ENCODE measurements at places on chromosomes 2 and 18.

GRCh38 chr18:44789710-44790109 is 109.0 kb downstream of the SETBP1 start:
- no peak for DNase-seq

DNA sequence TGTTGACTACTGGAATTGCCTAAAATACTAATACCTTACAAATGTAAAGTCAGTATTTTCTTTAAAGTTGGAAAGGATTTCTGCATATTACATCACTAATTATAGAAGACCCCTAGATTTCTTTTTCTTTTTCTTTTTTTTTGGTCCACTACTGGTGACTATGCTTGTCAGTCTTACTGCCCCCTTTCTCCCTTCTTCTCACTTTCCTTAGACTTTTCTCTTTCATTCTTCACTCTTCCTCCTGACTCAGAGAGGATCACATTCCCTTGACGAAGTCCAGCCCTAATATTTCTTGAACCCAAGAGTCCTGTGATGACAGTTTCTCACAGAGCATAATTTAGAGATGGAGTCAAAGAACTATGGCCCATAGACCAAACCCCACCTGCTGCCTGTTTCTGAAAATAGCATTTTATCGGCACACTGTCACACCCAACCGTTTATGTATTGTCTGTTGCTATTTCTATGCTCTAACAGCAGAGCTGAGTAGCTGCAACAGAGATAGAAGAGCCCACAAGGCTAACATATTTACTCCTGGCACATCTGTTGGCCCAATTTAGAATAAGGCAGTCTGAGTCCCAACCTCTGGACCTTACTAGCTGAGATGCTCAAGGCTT is 40.6 kb upstream of the RIOK3 start:
- DNase-seq = no peak

GRCh38 chr2:202944408-202944807 is 32.3 kb downstream of the CARF start:
- DNase-seq = no peak

DNA sequence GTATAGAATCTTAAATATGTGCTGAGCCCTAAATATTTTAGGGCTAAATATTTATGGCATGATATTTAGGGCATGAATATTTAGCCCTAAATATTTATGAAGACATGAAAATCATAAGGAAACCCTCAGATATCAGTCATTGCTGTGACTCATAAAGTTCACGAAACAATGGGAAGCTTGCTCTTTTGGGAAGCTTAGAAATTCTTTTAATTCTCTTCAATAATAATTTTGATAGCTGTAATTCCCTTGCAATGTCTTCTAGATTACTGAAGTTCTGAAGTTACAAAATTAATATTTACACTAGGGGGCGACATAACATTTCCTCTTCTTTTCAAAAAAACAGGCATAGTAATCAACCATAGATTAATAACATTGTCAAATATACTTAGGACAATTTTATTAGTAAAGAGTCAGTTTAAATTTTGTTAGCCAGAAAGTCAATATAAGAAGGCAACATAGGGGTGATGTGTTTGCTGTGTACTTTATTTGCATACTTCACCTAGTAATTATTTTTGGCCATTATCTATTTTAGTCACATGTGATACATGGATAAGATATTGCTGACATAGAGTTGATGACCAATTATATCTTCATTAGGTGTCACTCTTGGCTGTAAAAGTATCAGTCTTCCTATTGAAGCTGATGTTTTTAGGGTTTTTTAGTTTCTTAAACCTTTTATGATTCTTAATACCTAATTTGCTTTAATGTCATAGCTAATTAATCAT is 13.2 kb downstream of the ZNF804A start:
- DNase-seq = no peak

GRCh38 chr2:165410276-165410675 is 59.2 kb upstream of the CSRNP3 start:
- DNase-seq = no peak

DNA sequence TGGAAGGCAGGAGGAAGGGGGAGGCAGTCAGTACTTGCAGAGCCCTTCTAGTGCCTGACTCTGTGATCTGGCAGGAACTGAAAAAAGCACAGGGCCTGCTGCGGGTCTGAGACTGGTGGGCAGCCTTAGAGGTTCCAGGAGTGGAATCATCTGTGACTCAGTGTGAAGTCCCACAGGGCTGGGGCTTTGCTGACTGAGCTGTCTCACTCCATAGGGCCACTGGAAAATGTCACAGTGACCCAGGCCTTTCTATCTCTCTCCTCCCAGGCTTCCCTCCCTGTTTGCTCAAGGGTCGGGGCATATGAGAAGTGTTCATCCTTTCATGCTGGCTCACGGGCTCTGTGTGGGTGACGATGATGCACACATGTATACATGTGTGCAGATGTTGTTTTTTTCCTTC is 47.1 kb upstream of the ZFP36L2 start:
- DNase-seq = no peak

DNA sequence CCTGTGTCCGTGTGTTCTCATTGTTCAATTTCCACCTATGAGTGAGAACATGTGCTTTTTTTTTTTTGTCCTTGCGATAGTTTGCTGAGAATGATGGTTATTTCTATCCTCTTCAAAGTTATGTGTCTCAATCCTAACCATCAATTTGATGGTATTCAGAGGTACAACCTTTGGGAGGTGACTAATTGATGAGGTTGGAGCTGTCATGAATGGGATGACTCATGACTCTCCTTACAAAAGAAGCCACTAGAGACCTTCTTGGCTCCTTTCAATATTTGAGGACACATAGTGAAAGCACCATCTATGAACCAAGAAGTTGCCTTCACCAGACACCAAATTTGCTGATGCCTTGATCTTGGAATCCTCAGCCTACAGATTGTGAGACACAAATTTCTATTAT is 677.1 kb upstream of the DDX18 start:
- no peak for DNase-seq

DNA sequence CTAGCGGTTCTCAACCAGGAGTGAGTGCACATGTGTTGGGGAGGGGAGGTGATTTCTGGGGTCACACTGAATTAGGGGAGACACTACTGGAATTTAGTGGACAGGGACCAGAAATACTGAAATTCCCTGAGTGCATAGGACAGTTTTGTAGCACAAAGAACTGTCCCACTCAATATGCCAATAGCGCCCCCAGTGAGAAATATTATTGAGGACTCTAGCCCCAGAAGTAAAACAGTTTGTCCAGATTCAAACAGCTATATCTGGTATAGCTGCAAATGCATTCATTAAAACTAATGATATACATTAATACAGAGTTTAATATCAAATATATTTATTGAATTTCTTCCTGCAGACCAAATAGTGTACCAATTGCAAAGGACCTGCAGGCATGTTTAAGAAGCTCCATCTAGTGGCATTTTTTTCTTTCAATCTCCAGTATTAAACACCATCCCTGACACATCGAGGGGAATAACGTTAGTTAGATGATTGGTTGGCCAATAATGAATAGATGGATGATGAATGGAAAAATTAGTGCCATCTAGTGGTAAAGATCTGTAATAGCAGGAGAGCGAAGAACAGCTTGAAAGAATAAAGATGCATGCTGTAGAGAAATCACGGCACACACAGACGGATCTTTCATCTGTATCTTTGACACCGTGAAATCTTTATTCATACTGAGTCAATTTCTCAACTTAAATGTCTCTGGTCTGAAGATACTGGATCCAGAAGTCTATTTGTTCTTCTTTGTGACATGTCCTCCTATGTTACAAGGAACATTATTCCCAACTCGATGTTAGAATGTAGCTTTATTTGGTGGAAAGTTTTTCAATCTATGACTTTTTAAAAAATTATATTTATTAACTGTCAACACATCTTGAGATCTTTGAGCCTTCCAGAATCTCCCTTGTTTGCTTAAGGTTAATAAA is 62.5 kb downstream of the DHRS9 start:
- DNase-seq = no peak

DNA sequence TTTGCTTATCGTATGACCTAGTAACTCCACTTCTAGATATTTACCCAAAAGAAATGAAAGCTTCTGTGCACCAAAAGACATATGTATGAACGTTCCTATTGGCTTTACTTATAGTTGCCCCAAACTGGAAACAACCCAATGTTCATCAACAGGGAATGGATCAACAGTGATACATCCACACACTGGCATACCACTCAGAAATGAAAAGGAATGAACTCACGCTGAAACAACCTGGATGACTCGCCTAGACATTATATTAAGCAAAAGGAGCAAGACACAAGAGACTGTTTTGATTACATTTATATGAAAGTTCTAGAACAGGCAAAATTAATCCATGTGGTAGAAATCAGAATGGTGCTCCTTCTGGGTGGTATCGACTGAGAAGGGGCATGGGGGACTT is 18.9 kb downstream of the ADRA2B start:
- DNase-seq = no peak

GRCh38 chr18:43919551-43919950 is 642.3 kb upstream of the SYT4 start:
- DNase-seq = no peak

- no peak for DNase-seq
These were observed 62.5 kb upstream of the HPCAL1 start for GRCh38 chr2:10240161-10240681.

DNA sequence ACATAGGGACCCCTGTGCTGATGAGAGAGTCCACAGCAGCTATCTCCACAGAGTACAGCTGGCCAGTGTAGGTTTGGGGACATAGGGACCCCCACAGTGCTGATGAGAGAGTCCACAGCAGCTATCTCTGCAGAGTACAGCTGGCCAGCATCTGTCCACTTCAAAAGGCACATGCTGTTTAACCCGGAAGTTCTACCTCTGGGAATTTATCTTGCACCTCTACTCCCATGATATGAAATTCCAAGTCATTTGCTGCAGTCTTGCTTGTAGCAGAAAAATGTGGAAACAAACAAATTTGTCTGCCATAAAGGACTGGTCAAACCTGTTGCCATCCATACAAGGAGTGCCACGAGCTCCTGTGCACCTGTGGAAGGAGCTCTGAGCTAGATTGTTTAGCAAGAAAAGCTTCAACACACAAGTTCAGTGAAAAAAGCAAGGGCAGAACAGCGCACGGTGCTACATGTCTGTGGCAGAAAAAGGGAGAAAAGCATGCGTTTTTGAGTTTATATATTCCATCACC is 33.1 kb downstream of the LRRFIP1 start:
- DNase-seq = no peak

- no peak for DNase-seq
These were observed 17.9 kb downstream of the CDH2 start for GRCh38 chr18:28159055-28159454.

DNA sequence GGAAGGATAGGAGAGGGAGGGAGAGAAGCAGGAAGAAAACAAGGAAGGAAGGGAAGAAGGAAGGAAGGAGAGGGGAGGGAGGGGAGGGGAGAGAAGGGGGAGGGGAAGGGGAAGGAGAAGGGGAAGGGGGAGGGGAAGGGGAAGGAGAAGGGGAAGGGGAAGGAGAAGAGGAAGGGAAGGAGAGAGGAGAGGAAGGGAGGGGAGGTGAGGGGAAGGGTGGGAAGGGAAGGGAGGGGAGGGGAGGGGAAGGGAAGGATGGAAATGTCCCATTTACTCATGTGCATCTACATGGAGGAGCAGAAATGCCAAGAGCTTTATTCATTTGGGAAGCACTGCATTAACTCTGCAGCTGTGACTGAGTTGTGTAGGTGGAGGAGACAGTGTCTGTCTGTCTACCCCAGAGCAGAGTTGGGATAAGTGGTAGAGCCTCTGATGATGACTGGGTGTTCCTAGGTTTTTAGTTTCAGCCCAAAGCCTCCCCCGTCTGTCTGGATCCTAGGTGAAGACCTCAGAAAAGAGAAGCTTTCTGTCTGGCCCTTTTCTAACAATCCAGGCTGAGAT is 131.3 kb downstream of the COL6A3 start:
- DNase-seq = no peak

DNA sequence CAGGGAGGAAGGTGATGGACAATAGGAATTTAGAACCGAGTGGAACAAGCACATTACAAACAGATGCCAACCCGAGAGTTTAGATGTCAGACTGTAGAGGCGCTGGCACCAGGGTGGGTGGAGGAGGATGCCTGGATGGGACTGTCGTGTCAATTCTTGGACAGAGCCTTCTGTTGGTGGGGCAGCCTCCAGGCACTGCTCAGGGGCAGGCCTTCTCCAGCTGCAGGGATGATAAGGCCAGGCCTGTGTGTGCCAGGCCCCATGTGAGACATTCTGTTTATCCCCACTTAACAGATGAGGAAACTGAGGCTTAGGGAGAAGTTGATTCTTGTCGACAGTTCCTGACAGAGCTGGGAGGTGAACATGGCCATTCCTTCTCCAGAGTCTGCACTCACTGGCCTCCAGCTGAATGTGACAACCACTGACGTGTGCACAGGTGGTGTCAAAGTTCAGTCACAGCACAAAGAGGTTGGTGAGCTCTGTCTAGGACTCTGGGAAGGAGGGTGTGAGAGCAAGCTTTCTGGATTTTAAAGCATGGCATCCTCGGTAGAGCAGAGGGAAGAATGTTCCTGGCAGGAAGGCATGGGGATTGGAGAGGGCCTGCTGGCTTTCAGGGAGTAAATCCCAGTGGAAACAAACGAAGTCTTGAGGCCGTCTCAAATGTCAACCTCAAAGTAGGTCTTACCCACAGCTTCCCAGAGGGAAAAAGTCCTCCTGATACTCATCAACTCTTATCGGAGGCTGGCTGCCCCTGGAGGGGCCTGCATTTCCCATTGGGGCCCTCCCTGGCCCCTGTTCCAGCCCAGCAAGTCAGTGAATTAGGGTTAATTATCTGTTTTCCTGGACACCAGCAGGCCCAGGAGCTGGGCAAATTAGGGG is 52.4 kb downstream of the GLI2 start:
- no peak for DNase-seq

DNA sequence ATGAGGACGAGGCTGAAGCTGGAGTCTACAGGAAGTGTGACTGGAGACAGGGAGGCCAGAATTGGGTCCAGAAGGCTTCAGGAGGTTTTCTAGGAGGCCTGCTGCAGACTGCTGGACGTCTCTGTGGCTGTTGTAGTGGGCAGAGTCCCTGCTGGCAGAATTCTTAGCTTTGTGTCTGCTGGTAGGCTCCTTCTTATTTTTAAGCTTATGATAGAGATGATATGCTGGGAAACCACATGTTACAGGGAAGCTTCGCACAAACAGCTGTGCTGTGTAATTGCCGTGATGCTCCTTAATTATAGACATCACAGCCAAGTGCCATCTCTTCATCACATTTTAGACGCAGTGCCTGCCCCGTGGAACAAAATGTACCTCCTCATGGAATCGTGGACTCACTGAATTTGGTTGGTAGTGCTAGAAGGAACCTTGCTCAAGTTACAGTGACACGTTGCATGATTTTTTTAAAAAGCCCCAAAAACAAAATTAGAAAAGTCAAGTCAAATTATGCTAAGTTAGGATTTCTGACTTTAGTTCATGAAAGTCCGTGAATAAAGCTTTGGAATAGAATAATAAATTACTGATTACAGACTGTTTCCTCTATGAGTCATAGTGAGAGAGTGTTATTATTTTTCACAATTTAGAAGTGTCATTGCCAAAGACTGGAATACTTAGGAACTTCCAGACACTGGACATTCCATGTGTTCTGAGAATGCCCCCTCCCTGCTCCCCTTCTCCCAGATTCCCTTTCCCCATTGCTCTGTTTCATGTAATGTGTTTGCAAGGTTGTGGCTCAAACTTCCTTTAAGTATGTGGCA is 144.1 kb downstream of the FHOD3 start:
- DNase-seq = peak; percentile 68
